Stimulated activated naive CD4-positive, alpha-beta T cell (primary cell): ENCODE measurements at places on chromosomes 12 and 14.

DNA sequence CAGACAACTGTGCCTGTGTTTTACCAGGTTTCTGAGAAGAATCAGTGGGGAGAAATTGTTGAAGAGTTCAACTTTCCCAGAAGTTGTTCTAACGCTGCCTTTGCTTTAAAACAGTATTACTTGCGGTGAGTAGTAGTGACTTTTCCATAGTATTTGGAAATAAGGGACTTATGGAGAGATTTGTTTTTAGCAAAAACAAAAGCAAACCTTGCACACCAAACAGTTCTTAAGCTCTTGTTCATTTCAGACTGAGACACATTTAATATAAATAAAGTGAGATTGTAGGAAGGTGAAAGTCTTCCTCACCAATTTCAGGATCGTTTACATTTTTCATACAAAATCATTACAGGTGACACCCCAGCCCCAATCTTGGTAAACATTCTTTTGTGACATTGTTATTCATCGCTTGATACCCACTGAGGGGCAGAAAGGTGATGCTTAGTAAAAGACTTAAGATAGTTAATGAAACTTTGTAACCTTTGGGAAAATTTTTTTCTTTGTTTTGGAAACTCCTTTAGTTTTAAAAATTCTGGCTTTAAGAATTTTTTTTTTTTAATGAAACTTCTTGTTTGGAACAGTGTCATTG, 1.8 kb downstream of the ARID2 start:
- DNase-seq: no peak

DNA sequence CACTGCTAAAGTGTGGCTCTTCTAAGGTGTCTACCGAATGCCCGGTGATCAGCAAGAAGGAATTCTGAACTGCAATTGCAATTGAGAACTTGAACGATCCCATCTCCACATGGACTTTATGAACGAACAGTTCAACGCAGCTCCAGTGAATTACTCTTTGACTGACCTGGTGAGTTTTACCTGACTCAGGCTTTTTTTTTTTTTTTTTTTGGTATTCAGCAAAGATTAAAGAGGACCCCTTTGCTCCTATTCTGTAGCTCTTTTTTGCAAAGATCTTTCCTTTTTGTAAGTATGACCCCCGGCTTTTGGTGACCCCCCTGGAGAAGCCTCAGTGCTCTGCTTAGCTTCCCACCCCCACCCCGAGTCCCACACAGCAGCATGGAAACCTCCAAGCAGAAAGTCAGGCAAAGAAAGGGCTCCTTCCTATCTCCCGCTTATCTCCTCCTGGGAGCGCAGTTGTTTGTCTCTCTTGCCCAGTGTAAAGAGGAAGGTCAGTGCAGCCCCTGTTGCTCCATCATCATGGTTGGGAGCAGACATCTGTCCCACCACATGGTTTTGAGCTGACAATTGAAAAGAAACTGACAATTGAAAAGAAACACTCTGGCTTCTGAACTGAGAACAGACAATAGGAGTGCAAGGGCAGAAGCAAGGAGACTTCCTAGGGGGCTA, 72.1 kb upstream of the DIO3 start:
- DNase-seq: no peak

DNA sequence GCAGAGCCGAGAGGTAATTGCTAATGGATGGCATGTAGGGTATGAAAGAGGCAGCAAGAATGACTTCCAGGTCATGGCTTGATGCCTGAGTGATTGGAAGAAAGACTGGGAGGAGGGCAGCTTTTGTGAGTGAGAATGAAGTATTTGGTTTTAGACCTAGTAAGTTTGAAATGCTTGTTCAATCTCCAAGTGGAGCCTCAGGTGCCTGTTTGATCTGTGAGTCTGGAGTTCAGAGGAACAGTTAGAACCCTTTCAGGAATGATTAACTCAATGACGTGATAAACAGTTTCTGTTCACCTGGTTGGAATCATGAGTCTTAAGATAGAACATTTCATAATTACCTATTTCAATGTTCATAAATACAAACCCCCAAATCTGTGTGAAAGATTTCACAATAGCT, 10.4 kb downstream of the KCNJ8 start:
- DNase-seq: no peak

- no peak for DNase-seq
These were observed 2.8 kb downstream of the TMX1 start for GRCh38 chr14:51242545-51243490.

- no peak for DNase-seq
These were observed 32.9 kb upstream of the IFT81 start for GRCh38 chr12:110091136-110091711.

DNA sequence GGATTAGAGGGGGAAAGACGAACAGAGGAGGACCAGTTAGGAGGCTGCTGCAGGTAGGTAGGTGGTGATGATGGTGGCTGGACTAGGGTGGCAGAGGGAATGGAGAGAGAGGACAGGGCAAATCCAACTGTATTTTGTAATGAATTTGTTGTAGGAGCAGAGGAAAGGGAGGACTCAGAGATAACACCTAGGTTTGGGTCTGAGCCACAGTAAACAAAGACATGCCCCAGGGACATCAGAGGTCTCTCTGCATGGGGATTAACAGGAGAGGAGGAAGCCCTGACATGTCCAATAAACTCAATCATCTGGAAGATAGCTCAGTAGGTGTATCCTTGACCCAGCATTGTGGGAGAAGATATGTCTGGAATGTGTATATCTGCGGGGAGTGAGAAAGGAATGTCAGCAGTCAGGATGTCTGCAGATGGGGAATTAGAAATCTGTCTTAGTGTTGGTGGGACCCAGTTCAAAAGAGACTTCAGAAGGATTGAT, 4.7 kb upstream of the SLC48A1 start:
- DNase-seq: no peak

DNA sequence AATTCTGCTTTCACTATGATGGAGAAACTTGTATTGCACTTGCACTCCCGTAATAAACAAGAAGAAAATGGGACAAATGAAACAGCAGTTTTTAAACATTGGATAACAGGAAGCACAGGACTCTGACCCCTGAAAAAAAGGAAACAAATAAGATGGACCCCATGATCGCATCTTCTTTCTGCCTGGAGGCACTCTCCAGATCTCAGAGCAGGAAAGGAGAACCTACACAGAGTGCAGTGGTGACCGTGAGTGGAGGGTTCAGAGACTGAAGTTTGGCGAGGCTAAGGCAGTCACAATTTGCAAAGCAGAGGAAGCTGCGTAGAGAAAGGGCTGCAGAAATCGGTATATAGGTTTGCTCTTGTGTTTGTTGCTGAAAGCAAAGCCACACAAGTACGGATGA, 6.1 kb upstream of the FGF6 start:
- no peak for DNase-seq

- peak; percentile 79 for DNase-seq
These were observed 272 bp downstream of the HECTD1 start for GRCh38 chr14:31207287-31207754.

GRCh38 chr12:116697305-116697704, 40.6 kb downstream of the SPRING1 start:
- DNase-seq: no peak

DNA sequence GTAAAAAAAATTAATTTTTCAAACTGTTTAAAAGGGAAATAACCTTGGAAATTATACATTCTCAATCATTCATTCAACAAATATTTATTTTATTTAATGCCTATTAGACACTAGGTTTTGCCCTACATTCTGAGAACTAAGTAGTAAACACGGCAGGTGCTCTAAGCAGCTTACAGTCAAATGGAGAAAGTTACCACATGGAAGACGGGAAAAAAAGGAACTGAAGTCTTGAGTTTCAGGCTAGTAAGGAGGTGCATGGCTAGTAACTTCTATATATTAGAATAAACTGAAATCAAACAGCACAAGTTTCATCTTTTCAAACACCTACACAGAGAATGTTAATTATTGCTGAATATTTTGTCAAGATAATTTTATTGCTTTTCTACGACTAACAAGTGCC, 52.9 kb downstream of the C12orf42 start:
- no peak for DNase-seq

DNA sequence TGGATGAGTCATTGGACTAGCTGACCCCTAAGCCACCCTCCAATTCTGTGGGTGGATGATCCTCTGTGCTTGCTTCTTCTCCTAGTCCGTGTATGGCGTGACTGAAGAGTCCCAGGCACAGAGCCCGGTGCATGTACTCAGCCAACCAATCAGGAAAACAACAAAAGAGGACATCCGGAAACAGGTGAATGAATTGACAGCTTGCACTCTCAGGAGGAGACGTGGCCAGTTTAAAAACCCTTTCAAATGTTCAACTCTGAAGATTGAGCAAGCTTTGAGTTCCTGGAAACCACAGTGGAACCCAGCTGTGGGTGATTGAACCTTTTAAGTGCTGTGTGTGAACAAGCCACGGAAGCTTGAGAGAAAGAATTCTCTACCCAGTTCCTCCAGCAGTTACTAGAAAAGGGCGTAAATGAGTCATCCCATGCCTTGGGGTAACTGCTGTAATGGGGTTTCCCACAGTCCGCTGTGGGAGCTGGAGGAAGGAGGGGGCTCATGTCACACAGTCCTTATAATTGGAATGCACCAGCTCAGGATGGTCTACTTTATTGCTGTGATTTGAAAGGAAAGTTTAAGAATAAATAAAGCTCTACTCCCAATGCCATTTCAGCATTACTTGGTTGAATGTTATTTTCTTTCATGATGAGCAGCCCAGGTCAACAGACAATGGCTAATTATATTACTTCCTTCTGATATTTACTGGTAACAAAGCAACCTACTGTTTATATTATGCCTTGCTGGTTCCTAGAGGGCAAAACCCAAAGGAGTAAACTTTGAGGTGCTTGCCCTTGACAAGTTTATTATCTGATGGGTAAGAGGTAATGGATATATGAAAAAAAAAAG, 417.0 kb downstream of the DPF3 start:
- peak; percentile 16 for DNase-seq

- no peak for DNase-seq
These were observed 92.3 kb upstream of the EVL start for GRCh38 chr14:99972748-99973466.

DNA sequence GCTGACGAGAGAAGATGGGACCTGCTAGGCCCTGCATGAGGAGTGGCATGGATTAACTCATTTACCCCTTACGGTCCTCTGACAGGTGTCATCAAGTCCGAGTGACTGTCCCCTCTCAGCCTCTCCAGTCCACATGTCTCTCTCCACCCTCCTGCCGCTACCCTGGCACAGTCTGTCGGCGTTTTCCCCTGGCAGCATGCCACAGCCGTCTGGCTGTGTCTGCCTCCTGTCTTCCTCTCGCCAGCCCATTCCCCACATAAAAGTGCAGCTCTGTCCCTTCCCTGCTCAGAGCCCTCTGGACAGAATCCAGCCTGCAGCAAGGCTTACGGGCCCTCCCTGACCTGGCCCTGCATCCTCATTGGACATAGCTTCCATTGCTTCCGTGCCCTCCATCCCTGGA, 45.6 kb downstream of the UBE3B start:
- no peak for DNase-seq

DNA sequence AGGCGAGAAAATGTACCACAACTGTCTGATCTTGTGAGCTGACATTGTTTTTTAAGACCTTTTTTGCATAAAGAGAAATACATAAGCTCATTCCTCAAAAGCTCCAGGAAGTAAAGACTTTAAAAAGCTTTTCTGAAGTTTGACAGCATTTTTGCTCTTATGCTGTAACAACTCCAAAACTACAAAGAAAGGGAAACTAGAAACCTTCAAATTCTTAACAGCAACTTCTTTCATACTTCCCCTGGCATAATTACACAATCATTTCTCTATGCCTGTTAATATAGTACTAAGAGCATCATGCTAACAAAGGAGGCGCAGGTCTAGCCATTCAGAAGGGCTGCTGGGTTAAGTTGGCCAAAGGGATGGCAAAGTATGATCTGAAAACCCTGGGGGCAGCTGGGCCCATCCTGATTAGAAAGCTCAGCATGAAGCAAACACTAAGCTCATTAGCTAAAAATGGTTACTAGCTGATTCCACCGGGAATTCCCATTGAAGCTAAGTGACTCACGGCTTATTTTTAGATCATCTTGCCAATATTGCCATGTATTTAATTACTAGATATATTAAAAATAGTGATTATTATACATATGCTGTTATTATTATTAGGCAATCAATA, 26.1 kb upstream of the ANP32D start:
- DNase-seq: peak; percentile 16

- DNase-seq: no peak
These were observed 111.1 kb upstream of the PLEKHA5 start for GRCh38 chr12:19018302-19018970.

DNA sequence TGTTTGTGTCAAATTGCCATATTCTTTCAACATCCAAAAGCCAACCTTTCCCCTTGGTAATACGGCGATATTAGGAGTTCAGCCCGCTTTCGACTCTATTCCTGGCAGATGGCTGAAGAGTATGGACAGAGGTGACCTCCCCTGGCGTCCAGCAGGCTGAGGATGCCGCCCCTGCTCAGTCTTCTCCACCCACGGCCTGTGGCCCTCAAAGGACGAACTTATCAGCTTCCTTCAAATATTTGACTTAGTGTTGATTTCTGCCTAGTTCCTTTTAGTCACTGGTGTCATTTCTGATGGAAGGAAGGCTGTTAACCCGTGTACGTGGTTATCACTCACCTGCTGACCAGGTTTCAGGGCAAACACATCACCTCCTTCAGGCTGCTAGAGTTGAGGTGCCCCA, 65.0 kb downstream of the TESC start:
- no peak for DNase-seq

- no peak for DNase-seq
These were observed 23.8 kb downstream of the CLEC2A start for GRCh38 chr12:9908350-9908749.

- no peak for DNase-seq
These were observed 703.0 kb upstream of the TBX3 start for GRCh38 chr12:115386946-115387345.

- DNase-seq: no peak
These were observed 40.0 kb downstream of the TSPAN9 start for GRCh38 chr12:3117144-3117581.

DNA sequence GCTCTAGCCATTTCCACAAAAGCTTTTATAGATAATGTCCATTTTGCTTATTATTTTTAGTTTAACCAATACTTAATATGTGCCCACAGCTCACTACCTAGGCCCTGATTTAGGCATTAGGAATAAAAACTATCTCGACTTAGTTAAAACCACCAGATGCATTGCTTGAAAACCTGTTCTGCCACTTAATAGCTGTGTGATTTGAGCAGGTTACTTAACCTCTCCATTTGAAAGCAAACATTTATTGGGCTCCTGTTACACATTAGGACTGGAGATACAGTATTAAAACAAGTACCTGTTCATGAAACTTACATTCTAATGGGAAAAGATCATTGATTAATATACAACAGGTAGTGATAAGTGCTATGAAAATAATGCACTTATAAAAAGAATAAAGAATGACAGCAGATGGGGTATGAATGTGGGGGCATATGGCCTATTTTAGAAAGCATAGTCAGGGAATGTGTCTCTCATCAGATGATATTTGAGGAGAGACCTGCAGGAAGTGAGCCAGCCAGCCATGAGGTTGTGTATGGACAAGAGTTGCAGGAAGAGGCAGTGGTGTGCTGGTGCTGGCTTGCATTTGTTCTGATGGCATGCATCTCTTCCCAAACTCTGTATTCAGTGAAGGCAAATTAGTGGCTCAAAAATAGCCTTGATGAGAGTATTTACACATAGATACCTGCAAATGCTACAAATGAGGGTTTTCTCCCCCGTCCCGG, 34.3 kb downstream of the NOPCHAP1 start:
- DNase-seq: no peak

GRCh38 chr12:110531741-110532333, 29.7 kb downstream of the RAD9B start:
- no peak for DNase-seq

- DNase-seq: no peak
These were observed 67.8 kb upstream of the EGLN3 start for GRCh38 chr14:34018564-34019244.

- DNase-seq: no peak
These were observed 15.6 kb downstream of the ZFHX2 start for GRCh38 chr14:23535943-23536342.
